ENCODE measurements at places on chromosomes 3 and 15.

GRCh38 chr15:73844356-73844755 is 29.0 kb upstream of the TBC1D21 start:
- no peak for DNase-seq

DNA sequence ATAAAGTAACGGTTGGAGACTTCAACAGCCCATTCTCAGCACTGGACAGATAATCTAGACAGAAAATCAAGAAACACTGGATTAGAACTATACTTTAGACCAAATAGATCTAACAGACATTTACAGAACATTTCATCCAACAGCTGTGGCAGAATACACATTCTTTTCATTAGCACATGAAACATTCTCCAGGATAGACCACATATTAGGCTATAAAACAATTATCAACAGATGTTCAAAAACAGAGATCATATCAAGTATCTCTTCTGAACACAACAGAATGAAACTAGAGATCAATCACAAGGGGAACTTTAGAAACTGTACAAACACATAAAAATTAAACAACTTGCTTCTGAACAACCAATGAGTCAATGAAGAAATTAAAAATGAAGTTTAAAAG is 133.3 kb downstream of the ADAM10 start:
- DNase-seq: no peak

DNA sequence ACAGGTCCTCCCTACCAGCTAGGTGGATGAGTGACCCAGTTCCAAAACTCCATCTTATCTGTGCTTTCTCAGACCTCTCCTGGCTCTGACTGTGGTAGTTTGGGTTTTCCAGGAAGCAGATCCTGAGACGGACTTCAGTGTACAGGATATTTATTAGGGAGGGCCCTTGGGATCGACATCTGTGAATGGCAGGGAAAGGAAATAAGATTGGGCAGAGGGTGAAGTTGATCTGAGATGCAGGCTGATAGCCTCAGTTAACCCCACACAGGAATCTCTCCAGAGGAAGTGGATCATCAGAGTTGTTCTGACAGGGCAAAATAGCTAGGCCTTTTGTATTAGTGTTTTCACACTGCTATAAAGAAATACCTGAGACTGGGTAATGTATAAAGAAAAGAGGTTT is 16.7 kb upstream of the MAPK6 start:
- DNase-seq: no peak

GRCh38 chr15:89352476-89352875 is 17.9 kb upstream of the POLG start:
- no peak for DNase-seq

GRCh38 chr3:14343338-14344112 is 58.9 kb upstream of the SLC6A6 start:
- peak; percentile 39 for DNase-seq

GRCh38 chr3:129892857-129893580 is 492 bp downstream of the TMCC1 start:
- DNase-seq: peak; percentile 4

GRCh38 chr3:172357850-172358754 is 90.2 kb downstream of the GHSR start:
- DNase-seq: peak; percentile 58

DNA sequence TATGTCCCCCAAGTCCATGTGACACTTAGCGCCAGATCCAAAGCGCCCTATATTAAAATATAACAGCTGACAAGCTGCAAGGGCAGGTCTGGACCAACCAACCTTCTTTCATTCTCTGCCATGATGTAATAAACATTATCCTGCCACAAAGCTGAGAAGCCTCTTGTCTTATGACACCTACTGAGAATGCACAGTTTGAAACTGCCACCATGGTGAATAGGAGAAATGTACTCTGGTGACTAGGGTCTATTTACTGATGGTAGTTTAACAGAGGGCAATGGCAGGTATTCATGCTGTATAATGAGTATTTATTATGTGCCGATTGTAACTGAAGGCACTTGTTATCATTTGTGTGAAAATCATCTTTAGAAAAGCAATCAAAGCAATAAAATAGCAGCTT is 634.0 kb downstream of the OTOL1 start:
- no peak for DNase-seq

DNA sequence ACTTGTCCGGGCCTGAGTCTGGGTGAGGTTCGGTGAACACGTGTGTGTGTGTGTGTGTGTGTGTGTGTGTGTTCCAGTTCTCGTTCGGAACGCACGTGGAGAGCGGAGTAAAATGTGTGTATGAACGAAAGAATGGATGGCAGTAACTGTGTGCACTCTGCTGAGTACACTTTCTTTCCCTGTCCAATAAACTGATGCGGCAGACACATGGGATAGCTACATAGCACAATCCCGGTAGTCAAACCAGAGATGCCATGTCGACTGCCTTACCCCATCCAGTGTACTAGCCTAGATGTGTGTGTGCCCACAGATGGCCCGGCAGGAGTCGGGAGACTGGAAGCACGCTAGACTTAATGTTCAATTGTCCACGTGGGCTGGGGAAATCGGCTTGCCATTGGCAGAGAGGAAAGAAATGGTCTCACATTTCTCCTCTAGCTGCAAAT is 507 bp upstream of the GOLIM4 start:
- DNase-seq: peak; percentile 78

GRCh38 chr3:188742755-188743550 is 428.8 kb upstream of the TPRG1 start:
- DNase-seq: no peak
